Peyer's patch (tissue), 4 donors: ENCODE measurements at places on chromosomes 13 and 19. TPM values are rescaled to one million over a fixed set of nuclear protein-coding genes. Genes with fewer than 3 reads are reported as not detected.

The TEX26 gene
- not detected for total RNA-seq

The ZNF541 gene
- total RNA-seq = not detected

The KIR2DL1 gene
- total RNA-seq = not detected

The CDX2 gene
- total RNA-seq = 182 TPM

The FAAP24 gene
- 1.3 TPM for total RNA-seq

The EMC10 gene
- total RNA-seq = 134 TPM

The S1PR5 gene
- total RNA-seq = not detected

The ZNF586 gene
- total RNA-seq = 27.9 TPM

The CLEC4M gene
- total RNA-seq = not detected

The ZNF649 gene
- 3.5 TPM for total RNA-seq

The CYP4F2 gene
- 748 TPM for total RNA-seq

The C5AR1 gene
- 2.2 TPM for total RNA-seq

The SLC25A42 gene
- 11.2 TPM for total RNA-seq

The PSG7 gene
- not detected for total RNA-seq

The PTPRH gene
- total RNA-seq = 261 TPM

The CACTIN gene
- 38.3 TPM for total RNA-seq

The DACT3 gene
- total RNA-seq = 2.3 TPM

- no peak for DNase-seq
These were observed 47.4 kb upstream of the PCDH20 start for GRCh38 chr13:61463024-61463423.

GRCh38 chr13:106063591-106064313, 471.7 kb downstream of the EFNB2 start:
- DNase-seq = no peak

DNA sequence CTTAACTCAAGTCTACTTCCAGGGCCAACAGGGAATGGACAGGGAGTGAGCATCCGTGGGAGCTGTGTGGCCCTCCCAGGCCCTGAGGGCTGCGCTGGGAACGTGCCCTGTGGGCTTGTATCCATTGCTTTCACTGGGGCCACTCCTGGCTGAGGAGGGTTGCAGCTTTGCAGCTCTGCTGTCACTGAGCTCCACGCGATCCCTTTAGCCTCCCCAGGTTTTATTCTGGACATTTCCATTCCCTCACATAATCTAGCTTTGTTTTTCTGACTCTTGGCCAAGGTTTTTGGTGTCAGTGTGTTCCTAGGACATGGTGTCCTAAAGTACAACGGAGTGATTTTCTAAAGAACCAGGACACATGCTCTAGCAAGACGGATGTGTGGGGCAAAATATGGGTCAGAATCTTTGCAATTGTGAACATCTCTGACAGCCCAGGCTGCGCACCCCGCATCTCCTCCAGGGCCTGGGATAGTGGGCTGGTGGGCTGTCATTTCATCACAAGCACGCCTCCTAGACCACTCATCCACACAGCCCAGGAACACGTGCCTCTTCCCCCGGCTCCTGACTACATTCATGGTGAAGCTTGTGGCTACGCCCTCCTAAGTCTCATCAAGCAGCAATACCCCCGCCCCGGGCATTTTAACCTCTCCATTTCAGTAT, 28.0 kb downstream of the GGACT start:
- no peak for DNase-seq

DNA sequence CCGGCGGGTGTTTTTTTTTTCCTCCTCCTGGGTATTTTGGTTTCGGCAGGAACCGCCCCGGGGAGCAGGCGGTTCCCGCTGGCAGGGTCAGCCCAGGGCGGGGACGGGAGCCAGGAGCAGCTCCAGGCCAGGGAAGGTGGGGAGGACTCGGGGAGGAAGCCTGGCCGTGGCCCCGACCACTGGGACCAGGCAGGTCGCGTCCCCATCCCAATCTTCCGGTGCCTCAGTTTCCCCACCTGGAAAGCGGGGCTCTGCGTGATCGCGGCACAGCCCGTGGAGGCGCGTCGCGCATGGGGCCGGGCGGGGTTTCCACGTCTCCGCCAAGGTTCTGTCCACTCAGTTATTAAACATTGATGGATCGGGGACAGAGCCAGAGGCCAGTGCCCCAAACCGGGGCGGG, 34.8 kb downstream of the IL12RB1 start:
- no peak for DNase-seq

GRCh38 chr13:76874479-76874878, 11.7 kb downstream of the KCTD12 start:
- DNase-seq = no peak

DNA sequence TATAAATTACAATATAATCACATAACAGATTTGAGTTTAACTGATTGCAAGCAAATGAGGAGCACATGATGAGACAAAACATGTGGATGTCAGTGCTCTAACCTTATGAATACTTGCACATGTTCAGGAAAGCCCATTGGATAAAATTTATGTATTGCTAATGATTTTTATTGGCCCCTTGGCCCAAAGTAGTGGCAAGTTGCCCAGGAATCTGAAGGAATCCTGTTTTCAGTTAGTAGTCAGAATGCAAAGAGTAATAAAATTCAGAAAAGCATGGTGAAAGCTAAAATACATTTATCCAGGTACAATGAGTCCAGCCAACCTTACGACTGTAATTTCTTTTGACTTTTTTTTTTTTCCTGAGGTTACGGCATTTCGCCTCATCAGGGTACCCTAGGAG, 1539.4 kb downstream of the EFNB2 start:
- no peak for DNase-seq

DNA sequence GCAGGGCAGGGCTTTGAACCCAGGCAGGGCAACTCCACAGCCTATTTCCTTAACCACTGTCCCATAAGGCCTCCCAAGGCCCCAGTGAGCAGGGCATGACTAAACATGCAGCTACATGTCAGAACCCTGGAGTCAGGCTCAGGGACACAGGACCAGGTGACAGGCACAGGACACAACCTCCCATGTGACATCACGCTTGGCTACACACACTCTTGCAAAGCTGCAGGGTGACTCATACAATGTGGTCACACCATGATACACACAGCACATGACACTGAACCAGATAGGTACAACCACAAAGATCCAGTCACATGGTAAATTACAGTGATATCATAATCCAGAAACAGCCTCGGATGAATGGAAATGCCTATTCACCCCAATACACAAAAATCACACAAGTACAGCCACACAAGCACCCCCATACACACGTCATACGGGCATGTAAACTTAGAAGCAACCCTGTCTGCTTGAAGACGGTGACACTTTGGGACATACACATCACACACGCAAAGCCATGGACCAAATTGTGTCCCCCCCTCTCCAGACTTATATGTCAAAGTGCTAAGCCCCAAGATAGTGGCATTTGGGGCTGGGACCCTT, 14.5 kb downstream of the KLK4 start:
- DNase-seq = no peak

DNA sequence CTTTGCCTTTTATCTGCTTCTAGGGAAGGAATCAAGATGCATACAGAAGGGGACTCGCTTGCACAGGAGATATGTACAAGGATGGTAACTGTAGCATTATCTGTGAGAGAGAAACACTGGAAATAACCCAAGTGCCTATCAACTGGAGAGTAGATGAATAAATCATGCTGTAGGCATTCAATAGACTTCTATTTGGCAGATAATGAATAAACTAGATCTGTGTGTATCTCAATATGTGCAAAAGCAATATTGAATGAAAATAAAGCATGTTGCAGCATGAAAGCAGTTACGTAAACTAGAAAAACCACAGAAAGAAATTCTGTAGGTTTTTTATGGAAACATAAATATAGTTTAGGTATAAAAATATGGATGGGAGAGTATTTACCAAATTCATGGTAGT, 38.6 kb upstream of the RGCC start:
- DNase-seq = no peak

DNA sequence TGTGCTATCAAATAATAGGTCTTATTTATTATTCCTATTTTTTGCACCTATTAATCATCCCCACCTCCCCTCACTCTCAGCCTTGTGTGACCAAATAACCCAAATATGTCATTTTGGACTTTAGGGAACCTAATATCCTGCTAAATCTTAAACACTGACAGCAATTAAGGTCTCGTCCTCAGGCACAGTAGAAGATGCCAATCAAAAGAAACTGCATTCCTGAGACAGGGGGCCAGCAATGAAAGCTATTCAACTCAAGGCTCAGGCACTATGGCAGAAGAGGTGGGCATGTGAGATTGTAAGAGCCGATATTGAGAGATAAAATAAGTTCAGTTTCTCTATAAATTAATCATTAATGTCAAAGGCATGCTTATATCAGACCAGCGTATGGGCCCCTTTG, 1437.7 kb upstream of the PCDH9 start:
- DNase-seq = no peak

- no peak for DNase-seq
These were observed 37.2 kb upstream of the SOHLH2 start for GRCh38 chr13:36251526-36251925.

- DNase-seq = no peak
These were observed 874 bp downstream of the TRIM28 start for GRCh38 chr19:58544591-58545285.

GRCh38 chr19:36973021-36973843, 57.1 kb downstream of the ZNF568 start:
- DNase-seq = peak; percentile 84

- no peak for DNase-seq
These were observed 8.1 kb downstream of the RTN2 start for GRCh38 chr19:45488708-45489107.

DNA sequence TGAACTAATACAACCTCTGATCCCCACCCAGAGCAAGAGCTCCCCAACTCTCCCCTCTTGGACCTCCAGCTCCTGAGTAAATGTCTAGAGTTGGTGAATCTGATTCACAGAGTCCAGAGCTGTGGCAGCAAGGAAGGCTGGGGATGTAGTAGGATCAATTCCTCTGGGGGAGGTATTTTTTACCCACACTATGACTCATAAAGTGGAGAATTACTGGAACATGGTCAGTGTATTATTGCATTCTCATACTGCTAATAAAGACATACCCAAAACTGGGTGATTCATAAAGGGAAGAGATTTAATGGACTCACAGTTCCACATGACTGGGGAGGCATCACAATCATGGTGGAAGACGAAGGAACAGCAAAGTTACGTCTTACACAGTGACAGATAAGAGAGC, 496.7 kb downstream of the EFNB2 start:
- no peak for DNase-seq

DNA sequence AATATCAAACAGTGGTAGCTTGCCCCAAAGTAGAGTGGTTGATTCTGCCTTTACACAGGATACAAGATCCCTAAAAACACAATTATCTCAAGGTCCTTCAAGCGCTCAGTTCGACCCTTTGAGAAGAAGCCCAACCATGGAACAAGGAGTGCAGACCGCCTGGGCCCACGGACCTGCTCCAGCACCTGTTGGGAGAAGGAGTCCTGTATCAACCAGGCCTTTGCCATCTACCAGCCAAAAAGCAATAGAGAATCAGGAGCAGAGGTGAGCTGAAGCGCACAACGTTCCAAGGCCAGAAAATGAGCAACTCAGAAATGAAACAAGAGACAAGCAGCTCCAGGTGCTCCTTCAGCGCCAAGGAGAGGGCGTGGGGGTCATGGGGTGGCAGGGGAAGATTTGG, 6.3 kb upstream of the LILRB3 start:
- DNase-seq = peak; percentile 33

- no peak for DNase-seq
These were observed 12.7 kb downstream of the FOXO1 start for GRCh38 chr13:40653527-40654318.

DNA sequence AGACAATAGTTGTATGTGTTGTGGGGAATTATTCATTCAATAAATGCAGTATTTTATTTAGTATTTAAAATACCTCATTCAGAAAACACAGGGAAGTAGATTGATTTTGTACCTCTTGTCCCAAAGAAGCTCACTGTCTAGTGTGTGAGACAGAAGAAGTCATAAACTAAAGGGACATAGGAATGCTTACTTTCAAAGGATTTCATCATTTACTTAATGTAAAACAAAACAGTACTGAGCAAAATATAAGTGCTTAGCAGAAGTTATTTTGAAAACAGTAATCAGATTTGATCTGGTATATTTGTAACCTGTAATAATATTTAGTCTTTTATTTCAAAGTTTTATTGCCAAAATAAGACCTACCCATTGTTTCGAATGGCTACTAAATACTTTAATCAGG, 117.9 kb downstream of the TDRD3 start:
- no peak for DNase-seq

DNA sequence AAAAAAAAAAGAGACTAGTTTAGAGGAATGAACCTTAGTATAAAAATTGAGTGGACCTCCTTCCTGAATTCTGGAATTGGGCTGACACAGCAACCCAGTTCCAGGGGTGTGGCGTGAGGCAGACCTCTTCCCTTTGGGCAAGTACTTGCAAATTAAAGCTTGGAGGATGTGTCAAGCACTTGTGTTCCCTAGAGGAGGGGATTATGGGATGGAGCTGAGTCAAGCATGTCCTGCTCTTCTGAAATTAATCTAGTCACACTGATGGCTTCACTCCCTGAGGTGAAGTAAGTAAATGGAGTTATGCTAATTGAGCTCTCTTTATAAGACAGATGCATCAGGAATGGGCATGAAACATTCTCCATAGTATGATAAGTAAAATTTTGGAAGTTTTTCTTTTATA, 107.7 kb upstream of the HTR2A start:
- DNase-seq = no peak

GRCh38 chr19:55618426-55618825, 5.9 kb downstream of the ZNF784 start:
- DNase-seq = no peak

- DNase-seq = no peak
These were observed 1634.2 kb downstream of the PCDH9 start for GRCh38 chr13:65595916-65596315.

DNA sequence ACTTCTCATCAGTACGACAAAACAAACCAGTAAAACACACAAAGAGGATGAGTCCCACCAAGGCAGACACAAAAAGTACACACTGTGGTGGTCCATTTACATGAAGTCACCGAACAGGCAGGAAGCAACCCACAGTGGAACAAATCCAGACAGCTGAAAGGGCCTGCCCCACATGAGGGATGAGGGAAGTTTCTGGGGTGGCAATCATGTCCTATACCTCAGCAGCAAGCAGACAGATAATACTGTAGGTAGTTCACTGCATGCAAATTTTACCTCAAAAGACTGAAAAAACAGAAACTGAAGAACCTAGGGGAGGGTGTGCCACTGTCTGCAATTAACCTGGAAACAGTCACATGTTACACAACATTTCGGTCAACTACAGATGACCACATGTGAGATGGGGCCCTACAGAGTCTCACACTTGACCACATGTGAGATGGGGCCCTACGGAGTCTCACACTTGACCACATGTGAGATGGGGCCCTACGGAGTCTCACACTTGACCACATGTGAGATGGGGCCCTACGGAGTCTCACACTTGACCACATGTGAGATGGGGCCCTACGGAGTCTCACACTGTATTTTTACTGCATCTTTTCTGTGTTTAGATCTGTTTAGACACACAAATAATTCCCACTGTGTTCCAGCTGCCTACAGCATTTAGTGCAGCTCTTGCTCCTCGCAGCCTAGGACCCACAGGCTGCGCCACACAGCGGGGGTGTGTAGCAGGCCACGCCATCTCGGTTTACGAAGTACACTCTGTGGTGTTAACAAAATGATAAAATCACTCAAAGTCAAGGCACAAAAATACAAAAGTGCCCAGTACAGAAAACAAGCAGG, 22.2 kb downstream of the PCID2 start:
- no peak for DNase-seq

- DNase-seq = no peak
These were observed 19.4 kb downstream of the CLDN10 start for GRCh38 chr13:95571941-95572340.

- DNase-seq = no peak
These were observed 35.7 kb downstream of the NHLRC3 start for GRCh38 chr13:39073983-39074382.
